Activated T-helper 1 cell treated with anti-CD3 and anti-CD28 coated beads, Interleukin-2, amount 50 U/mL, for 16 hours (primary cell): ENCODE measurements at places on chromosomes 2 and 18.

DNA sequence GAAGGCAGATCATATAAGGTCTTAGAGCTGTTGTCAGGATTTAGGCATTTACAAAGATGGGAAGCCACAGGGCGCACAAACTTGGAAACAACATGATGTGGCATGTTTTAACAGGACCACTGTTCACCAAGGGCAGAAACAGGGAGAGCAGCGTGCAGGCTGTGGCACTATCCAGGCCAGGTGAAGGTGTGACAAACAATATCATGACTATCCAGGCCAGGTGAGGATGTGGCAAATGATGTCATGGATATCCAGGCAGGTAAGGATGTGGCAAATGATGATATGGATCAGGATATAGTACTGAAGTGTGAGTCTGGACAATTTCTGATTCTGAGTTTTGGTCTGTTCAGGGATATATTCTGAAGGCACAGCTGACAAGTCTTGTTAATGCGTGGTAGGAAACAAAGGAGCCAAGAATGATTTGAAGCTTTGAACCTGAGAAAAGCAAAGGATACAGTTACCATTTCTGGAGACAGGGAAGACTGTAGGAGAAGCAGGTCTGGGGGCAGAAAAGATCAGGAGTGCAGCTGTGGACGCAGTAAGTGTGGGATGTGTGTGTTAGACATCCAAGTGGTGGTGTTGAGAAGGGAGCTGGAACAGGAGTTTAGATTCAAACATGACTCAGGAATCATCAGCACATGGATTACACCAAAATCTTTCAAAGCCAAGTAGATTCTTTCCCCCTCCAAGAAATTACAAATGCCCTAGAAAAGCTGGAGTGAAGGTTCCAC is 205.9 kb downstream of the TMEM163 start:
- no peak for DNase-seq

DNA sequence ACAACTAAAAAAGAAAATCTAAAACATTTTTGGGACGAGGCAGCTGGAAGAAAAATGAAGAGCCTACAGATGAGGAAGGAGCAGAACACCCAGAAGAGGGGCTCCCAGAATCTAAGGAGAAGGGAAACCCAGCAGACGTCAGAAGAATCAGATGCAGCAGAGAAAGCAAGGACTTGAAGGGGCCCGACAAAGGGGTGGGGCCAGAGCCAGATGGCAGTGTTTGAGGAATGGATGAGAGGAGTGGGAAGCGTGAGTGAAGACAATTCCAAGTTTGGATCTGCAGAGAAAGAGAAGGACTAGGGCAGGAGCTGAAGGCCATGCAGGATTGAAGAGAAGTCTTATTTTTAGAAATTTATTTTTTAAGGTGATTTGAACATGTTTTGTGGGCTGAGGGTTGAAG is 19.3 kb downstream of the PTMA start:
- no peak for DNase-seq

- no peak for DNase-seq
These were observed 25.5 kb upstream of the TDRD15 start for GRCh38 chr2:21098294-21098693.

DNA sequence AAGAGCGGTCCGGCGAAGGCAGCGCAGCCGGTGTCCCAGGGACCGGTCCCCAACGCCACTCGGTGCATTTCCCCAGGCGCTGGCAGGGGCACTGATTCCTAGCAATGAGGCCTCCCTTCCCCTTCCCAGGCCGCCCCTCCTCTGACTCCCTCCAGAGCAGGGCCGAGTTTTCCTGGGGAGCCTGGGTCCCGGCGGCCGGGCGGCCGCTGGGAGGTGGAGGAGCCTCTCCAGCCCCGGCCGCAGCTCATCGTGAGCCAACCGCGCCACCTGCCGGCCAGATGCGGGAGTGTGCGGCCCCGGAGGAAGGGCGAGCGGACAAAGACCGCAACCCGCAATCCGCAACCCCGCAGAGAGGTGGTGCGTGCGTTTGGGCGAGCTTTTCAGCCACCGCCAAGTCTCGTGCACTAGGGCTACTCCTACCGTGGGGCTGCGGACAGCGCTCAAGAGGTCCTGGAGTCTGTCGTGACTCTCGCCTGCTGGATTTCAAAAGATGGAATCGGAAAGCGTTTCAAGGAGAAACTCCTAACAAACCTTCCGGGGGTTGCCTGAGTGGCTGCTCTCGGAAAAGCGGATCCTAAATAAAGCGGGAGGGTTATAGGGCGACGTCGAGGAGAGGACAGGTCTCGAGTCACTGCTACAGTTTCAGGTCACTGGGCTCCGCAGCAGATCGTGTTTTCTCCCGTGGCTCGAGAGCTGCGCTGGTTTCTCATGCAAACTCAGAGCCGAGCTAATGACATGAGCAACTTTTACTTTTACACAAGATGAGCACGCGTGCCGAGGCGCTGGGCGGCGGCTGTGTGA is 1.5 kb upstream of the EPHA4 start:
- peak; percentile 73 for DNase-seq

GRCh38 chr2:201987426-201987825 is 46.2 kb upstream of the FZD7 start:
- DNase-seq, result no peak

DNA sequence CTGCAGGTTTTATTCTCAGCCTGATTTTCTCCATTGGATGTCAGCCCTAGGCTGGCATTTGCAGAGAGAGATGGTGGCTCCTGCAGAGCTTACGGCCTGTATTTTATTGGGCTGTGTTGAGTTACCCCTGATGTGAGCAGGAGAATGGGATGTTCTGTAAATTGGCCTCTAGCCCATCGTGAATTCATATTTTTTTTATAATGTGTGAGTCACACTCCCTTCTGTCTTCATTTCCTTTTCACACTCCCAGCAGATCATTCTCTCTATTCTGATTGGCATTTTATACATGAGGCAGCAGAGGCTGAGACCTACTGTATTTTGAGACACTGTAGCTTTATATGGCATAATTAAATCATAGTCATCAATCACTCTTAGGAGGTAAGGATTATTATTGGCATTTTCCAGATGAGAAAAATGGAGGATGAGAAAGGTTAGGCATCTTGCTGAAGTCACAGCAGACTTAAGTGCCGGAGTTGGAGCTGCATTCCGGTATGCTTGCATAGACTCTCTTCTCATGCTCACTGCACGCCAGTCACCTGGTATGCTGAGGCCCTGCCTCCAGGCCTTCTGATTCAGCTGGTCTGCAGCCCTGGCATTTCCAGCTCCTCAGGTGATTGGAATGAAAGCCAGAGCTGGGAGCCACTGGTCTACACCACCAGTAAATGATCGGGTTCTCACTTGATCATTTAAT is 142.4 kb downstream of the NEDD4L start:
- DNase-seq, result no peak

- no peak for DNase-seq
These were observed 12.4 kb upstream of the IGFBP2 start for GRCh38 chr2:216620786-216621185.

- DNase-seq, result no peak
These were observed 459.3 kb upstream of the TRIB2 start for GRCh38 chr2:12257476-12257875.

GRCh38 chr2:2127467-2127866 is 203.6 kb downstream of the MYT1L start:
- no peak for DNase-seq

DNA sequence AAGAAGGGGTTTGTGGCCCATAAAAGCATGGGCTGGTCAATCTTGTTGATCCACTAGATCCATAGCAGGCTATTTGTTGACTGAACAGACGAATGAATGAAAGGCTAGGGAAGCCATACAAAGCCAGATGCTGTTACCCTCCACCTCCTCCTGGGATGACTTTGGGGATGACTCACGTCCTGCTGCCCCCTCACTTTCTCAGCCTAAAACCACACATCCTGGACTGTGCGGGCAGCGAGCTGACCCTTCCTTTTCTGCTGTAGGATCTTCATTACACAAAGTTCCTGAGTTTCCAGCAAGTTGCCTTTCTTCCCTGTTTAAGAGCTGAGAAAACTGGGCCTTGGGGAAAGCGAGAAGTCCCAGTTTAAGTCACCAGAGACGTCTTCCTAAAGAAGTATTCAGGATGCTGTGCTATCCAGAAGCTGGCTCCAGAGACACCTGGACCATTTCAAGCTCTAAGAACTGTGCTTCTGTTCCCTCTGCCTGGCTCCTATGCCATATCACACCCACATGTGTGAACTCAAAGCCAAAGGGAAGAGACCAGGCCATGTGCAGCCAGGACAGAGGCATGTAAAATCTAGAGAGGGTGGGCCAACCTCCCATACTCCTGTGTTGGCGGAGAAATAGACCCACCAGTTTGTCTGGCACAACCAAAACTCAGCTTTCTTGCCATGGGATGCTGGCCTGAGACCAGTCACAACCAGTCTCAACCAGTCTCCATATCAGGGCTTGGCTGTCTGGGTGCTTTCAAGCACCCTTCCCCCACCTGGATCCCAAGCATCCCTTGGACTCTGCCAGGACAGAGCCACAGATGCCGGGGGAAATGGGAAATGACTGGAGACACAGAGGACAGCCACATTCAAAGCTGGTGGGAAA is 4.7 kb upstream of the SLC20A1 start:
- no peak for DNase-seq

GRCh38 chr2:54723996-54724559 is 616 bp downstream of the EML6 start:
- DNase-seq, result no peak

GRCh38 chr2:33529771-33530481 is 53.5 kb downstream of the RASGRP3 start:
- DNase-seq, result no peak

GRCh38 chr2:67625178-67625577 is 228.0 kb downstream of the ETAA1 start:
- no peak for DNase-seq

- no peak for DNase-seq
These were observed at the start of gene OSR1 for GRCh38 chr2:19358242-19359020. Gene OSR1, minus strand, starts transcription at chr2:19358623. Its CDS starts 4,818 bp downstream, at chr2:19353805.

- no peak for DNase-seq
These were observed 137.1 kb upstream of the CCDC68 start for GRCh38 chr18:55096263-55096951.

DNA sequence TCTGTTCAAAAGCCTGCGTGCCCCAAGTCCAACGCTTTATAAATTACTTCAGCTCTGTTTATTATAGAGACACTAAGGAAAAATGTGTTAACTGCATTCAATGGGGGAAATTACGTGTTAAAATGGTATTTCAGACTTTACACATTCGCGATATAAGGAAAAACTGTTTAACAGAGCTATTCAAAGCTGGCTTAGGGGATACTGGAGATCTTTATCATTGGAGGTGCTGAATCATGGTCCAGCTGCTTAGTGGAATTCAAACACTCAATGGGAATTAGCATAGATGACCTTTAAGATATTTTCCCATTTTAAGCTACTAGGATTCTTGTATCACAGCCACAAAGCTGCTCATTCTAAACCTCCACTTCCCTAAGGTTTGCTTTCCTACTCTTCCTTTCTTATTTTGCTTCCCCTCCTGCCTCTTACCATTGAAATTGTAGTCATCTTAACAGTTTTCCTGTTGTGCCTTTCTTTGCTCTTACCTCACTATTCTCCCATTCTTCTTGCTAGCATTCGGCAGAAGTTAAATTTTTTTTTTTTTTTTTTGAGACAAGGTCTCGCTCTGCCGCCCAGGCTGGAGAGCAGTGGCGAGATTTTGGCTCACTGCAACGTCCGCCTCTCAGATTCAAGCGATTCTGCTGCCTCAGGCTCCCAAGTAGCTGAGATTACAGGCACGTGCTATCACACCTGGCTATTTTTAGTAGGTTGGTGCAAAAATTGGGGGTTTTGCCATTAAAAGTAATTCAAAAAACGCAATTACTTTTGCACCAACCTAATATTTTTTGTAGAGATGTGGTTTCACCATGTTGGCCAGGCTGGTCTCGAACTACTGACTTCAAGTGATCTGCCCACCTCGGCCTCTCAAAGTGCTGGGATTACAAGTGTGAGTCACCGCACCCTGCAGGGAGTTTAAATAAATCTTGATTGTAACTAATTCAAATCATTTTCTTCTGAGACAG is 6.5 kb downstream of the SULT6B1 start:
- DNase-seq, result no peak

DNA sequence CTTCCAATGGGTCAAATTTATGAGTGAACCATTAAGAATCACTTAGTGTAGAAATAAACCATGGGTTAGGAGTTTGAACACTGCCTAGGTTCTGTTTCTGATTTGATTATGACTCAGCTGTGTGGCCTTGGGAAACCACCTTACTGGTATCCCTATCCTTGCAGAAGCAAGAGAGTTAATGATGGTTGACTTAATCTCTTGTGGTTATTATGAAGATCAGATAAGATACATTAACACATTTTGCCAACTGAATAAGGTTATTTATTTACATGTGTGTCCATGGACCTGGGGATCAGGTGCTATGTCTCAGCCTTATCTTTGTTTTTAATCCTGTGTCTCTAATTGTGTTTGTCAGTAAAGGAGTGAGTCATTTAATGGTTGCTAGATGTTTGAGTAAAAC is 5.4 kb upstream of the KCNJ13 start:
- no peak for DNase-seq

DNA sequence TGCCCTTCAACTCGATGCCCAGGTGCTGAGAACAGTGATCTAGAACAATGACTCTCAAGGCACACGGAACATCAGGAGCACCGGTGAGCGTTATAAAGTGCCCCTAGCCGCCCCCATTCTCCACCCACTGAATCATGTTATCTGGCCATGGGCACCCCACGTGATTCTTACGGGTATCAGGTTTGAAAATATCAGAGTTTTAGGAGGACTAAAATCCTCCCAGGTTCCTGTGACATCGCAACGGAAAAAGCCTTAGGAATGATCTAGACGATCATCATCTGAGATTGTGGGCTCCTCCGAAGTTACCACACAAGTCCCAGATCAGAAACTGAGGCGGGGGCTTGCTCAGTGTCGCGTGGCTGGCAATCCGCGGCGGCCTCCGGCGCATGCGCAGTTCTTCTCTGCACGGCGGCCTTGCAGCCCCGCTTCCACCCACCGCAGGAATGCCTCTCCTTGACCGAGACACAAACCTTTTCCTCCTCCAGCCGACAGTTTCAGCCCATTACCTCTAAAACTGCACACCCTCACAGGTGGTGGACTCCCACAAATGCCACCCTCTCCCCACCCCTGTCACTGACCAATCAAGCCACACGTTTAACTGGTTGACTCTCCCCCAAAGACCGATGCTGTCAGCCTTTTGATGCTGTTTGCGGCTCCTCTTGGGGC is 5.8 kb upstream of the MRPL33 start:
- DNase-seq, result peak; percentile 18

DNA sequence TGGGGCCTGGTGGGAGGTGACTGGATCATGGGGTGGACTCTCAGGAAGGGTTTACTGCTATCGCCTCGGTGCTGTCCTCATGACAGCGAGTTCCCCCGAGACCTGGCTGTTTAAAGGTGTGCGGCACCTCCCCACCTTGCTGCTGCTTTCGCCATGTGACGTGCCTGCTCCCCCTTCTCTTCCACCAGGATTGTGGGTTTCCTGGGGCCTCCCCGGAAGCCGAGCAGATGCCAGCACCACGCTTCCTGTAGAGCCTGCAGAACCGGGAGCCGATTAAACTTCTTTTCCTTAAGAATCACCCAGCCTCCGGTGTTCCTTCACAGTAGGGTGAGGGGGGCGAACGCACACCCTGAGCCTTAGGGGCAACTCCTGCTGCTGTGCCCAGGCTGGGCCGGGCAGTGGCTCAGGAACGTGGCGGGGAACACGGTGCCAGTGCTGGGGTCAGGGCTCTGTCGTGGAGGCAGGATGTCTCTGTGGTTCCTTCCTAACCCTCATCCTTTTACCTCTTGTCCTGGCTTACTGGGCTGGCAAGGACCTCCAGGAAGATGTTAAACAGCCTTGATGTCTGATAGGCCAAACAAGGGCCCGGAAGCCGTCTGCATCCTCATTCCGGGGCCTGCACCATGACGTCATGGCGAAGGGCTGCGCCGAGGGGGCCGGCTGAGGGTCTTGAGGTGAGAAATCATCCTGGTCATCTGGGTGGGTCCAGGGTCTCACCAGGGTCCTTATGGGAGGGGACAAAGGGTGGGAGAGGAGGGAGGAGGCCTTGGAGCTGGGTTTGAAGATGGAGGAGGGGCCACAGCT is 12.7 kb downstream of the NEU4 start:
- DNase-seq, result no peak
